NCI-H748 treated with DMSO at 0.1 percent for 48 hours (cell line): ENCODE measurements at places on chromosomes 7 and 10.

GRCh38 chr7:29204491-29205272 lies 10.1 kb downstream of the CHN2 start:
- DNase-seq = no peak

DNA sequence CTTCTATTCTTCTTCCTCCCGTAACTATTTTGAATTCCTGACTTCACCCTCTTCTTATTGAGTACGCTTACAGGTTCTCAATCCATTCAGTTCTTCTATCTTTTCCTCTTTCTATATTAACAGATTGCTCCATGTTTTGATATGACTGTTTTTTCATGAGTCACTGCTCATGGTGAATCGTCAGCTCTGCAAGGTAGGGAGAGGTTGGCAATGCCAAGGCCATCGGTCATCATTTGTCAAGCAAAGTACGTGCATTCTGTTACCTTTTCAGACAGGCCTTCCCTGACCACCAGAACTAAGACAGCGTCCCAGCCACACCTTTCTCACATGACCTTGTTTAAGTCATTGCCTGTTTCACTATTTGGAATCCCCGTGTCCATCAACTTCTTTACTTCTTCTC lies 1001.9 kb upstream of the SORCS1 start:
- DNase-seq = no peak

- DNase-seq = no peak
Observed at GRCh38 chr10:110985497-110986275, 66.3 kb downstream of the SHOC2 start.

DNA sequence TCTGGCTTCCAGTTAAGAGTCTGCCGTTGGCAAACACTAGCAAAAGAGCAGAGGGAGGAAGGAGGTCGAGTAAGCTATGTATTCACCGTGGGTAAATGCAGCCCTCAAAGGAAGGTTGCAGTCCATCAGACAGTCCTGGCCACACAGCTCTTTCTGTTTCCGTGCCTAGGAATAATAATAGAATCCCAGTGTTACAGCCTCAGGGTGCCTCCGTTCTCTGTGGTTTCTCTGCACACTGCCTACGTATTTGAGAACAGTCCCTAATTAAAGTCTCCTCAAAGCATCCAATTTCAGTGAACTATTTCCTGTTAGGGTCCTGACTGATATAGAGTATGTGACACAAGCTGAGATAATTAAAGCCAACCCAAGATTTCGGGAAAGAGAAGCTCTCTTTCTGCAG lies 176.7 kb downstream of the GPAM start:
- no peak for DNase-seq

GRCh38 chr7:23471106-23471859 lies 992 bp upstream of the IGF2BP3 start:
- DNase-seq = peak; percentile 80

GRCh38 chr7:133155642-133156041 lies 73.8 kb upstream of the CHCHD3 start:
- DNase-seq = no peak

GRCh38 chr10:125159932-125160855 lies at the start of gene CTBP2:
Gene CTBP2 (minus strand): TSS chr10:125160563.
- peak; percentile 10 for DNase-seq

- no peak for DNase-seq
Observed at GRCh38 chr10:52455098-52455497, 141.0 kb downstream of the DKK1 start.

DNA sequence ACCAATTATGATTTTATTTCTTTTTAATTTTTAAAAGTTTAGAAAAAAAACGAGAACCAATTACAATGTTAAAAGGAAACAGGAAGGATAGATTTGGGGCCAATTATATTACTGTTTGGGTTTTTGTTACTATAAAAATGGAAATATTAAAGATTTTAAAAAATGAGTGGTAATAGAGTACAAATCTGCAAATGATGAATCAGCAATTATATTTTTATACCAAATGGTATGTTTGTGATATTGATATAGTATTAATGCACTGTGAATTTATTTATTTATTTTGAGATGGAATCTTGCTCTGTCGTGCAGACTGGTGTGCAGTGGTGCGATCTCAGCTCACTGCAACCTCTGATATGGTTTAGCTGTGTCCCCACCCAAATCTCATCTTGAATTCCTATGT lies 11.5 kb upstream of the GARIN1A start:
- DNase-seq = no peak

DNA sequence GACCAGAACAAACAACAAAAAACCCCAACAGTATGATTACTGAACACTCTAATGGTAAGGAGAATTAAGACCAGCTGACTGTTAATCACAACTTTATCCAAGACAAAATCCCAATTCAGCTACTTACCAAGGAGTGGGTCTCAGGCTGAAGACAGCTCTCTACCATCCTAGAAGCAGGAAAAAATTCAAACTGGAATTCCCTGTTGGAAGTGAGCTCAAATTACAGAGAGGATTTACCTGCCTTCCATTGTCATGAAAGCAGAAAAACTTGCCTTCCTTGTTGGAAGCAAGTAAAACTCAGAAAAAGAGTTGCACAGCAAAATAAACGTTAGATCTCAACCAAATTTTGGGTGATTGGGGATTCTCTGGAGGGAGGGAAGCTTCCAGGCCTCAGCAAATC lies 20.9 kb downstream of the SPAM1 start:
- no peak for DNase-seq

DNA sequence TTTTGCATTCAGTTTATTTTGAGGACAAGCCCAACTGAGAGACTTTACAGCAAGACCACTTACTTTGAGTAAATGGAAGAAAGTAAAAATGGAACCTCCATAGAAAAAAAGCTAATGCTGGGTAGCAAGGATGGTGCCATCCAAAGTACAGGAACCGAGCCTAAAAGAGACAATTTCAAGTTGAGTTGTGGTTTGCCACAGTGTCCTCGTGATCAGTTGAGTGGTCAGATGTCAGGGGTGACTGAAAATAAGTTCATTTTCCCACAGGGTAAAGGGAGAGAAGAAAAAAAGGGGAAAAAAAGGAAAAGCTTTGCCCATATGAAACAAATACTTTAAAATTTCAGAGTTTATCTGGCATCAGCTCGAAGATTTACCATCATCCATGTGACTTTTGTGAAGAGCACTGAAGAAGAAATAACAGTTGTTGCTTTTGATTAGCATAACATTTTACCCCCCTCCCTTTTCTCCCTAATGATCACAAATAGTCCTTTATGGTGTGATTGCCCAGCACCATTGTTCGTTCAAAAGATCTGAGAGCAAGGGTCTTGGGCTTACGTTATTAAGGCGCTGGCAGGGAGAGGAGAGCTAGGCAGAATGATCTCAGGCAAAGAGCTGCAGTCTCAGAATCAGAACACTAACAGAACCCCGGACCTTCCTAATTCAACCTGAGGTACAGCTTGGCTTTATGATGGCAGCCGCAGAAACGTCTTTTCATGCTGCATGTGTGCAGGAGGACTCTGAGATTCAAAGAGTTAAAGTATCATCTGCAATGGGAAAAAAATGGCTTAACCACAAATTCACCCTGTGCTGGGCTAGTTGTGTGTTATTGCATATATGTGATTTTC lies 338.1 kb downstream of the RNLS start:
- DNase-seq = no peak

- DNase-seq = no peak
Observed at GRCh38 chr7:1059200-1060091, 15.1 kb downstream of the GPR146 start.

DNA sequence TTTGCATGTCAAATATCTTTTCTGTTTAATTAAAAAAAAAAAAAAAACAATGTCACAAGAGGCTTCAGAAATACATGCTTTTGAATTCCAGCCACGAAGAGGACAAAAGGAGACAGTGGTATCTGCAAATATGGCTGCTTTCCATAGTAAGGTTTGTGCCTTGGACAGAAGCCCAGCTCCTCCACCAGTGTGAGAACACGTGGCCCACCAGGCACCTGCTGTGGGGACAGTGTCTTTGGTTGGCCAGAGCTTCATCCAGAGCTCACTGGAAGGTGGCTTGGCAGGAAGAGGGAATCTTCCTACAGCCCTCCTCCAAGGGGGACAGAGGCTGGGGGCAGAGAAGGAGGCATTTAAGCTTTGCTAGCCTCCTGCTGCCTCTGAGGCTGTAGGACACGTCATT lies 144.6 kb downstream of the GLCCI1 start:
- no peak for DNase-seq

DNA sequence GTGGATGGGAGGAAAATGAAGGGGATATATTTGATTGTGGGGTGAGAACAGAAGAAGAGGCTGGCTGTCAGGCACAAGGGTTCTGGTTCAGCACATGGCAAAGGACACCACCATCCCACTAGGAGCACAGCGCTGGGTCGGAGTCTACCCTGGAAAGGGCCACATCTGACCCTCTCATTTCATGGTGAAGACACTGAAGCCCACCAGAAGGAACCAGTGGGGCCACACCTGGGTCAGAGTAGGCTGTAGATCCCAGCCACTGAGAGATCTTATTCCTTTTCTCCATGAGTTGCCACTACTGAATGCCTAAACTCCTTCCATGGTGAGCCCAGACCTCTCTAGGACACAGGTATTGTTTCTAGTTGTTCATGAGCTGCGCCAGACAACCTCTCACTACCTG lies 25.8 kb downstream of the SFTPD start:
- no peak for DNase-seq

GRCh38 chr10:126650161-126650560 lies 20.3 kb downstream of the C10orf90 start:
- DNase-seq = no peak

- DNase-seq = no peak
Observed at GRCh38 chr7:31962246-31962645, 108.0 kb downstream of the PDE1C start.

GRCh38 chr10:13349463-13350274 lies 1.6 kb upstream of the SEPHS1 start:
- DNase-seq = no peak

GRCh38 chr7:24702755-24703154 lies 54.5 kb downstream of the GSDME start:
- no peak for DNase-seq

GRCh38 chr7:99489235-99489634 lies 10.8 kb downstream of the ZNF394 start:
- DNase-seq = no peak

DNA sequence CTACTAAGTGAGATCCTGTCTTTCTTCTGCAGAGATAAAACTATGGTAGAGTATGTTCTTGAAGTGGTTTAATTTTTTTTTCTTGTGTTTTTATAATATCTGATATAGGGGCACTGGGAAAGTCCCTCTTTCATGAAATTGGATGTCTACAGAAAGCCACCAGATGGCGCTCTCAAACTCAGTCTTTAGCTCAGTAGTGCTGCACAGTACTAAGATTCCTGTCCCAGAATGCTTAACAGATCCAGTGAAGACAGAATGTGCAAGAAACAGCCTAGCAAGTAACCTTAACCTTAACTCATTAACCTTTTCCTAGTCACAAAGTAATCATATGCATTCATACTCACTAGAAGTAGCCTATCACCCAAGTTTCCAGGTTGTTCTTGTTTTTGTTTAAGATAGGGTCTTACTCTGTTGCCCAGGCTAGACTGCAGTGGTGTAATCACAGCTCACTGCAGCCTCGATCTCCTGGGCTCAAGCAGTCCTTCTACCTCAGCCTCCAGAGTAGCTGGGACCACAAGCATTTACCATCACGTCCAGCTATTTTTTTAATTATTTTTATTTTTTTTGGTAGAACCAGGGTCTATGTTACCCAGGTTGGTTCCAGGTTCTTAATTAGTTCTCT lies 56.7 kb downstream of the IDE start:
- DNase-seq = peak; percentile 3

GRCh38 chr10:100185364-100186252 lies at the start of gene ERLIN1:
Gene ERLIN1 (minus strand): TSS chr10:100186029. CDS start chr10:100185626, 403 bp downstream.
- peak; percentile 37 for DNase-seq

DNA sequence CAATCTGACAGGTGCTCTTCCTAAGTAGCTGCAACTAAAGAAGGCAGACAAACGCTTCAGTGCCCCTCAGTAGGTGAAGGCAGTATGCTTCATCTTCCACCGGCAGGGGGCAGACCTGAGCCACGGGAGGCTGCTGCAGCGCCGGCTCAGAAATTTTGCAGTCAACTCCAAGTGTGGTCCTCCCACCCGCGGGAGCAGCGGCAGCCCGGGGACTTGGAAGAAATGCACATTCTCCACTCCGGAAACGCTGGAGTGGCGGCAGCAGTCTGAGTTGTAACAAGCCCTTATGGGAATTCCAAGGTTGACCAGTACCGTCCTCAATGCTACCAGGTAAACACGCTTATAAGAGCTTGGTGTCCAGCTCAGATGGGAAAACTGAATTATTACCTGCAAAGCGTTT lies 3.4 kb downstream of the IGFBP3 start:
- DNase-seq = peak; percentile 45

DNA sequence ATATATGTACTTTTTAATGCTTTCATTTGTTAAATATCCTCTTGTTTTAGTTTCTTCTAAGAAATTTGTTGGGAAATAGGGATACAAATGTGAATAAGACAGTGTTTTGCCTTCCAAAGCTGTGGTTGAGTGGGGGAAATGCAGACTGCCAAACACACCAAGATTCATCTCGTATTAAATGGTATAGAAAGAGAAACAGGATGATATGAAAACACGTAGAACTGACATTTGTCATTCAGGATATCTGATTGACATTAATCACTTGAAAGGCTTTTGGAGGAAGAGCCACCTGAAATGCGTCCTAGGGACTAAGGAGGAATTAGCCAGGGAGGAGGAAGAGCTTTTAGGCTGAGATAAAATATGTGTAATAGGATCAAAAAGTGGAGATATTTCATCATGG lies 287.4 kb upstream of the SEMA3C start:
- DNase-seq = no peak

GRCh38 chr10:84214046-84214572 lies 11.2 kb downstream of the LRIT2 start:
- no peak for DNase-seq

DNA sequence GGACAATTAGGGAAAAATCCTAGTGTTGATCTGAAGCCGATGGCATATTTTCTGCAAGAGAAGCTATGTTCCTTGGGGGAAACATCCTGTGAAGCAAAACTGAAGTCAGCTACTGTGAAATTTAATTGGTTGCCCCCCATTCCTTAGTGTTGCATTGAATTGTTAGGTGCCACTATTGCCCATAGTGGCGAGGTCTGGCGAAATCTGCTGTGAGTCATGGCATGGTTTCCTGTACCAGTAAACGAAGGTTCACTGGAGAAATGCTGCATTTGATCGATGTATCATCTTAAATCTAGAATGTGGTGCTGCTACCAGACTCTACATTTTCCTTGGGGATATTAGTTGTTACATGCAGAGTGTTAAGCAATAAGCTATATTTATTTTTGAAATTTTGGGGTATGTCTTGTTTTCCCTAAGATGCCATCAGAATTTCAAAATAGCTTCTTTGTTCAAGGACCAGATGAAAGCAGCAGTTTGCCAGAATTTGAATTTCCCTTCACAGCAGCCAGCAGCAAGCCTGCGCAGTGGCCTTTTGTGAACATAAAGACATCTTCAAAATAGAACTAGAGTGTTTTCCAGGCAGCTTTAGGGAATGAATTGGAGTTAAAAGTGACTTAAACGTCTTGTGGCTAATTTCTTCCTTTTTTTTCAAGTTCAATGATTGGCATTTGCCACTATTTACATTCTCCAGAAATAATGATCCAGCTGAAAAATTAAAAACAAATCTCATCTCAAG lies 348.6 kb upstream of the COBL start:
- DNase-seq = no peak

- DNase-seq = no peak
Observed at GRCh38 chr7:121303422-121304101, 25.2 kb upstream of the WNT16 start.
